Activated CD4-positive, alpha-beta T cell treated with anti-CD3 and anti-CD28 coated beads, Interleukin-2, amount 10 ng/mL, durations not matched to agents 24 days and 14 days (primary cell): ENCODE measurements at places on chromosomes 12 and 14. TPM values are rescaled to one million over a fixed set of nuclear protein-coding genes. Genes with fewer than 3 reads are reported as not detected.

- no peak overlapping the region for H3K27ac ChIP-seq
- DNase-seq, result no peak
- no peak overlapping the region for H3K4me3 ChIP-seq
- no peaks in the 10 kb centered on the region for H3K4me1 ChIP-seq
- peaks cover 8% of the 10 kb centered on the region for H3K27me3 ChIP-seq
Observed at GRCh38 chr14:103861413-103862392, 14.3 kb upstream of the PPP1R13B start.

GRCh38 chr14:24798911-24799462, 165.0 kb upstream of the GZMB start:
- H3K36me3 ChIP-seq, result no peaks in the 10 kb centered on the region
- DNase-seq, result no peak
- H3K4me3 ChIP-seq, result no peak overlapping the region
- H3K27ac ChIP-seq, result no peak overlapping the region

- H3K4me1 ChIP-seq, result peaks cover 2% of the 10 kb centered on the region
- H3K27me3 ChIP-seq, result no peaks in the 10 kb centered on the region
- H3K27ac ChIP-seq, result no peak overlapping the region
- no peak overlapping the region for H3K4me3 ChIP-seq
- no peak for DNase-seq
Observed at GRCh38 chr12:8960176-8960575, 10.7 kb upstream of the M6PR start.

DNA sequence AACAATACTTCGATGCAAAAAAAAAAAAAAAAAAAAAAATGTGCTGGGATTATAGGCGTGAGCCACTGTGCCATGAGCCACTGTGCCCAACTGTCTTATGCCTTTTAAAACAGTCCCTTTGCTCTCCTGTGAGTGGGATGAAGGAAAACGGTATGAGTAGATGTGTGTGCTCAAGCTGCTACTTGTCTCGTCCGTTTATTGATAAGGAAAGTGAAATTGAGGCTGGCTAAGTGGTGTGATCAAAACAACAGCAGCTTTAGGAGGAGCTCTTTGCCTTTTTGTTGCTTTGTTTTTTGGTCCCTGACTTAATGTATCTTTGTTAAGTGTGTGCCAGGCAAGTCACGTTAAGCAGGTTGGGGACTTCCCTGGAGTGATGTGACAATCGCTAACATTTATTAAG, 275.9 kb downstream of the TMEM132C start:
- no peak for DNase-seq
- H3K4me1 ChIP-seq, result no peaks in the 10 kb centered on the region
- no peak overlapping the region for H3K4me3 ChIP-seq
- no peaks in the 10 kb centered on the region for H3K27me3 ChIP-seq

DNA sequence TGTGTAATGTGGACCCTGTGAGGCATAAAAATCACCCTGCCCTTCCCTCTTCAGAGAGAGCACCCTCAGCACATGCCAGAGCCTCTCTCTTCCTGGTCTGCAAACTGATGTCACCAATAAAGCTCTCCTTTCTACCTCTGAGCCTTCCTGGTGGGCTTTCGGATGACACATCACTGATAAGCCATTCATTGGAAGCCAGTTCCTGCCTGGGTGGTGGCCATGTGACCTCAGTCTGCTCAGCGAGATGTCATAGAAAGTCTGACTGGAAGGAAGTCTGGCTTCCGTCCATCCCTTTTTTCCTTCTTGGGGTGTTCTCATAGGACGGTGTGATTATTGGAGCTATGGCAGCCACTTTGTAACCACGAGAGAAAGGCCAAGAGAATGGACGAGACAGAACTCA, 95.7 kb downstream of the PIWIL1 start:
- no peak overlapping the region for H3K4me3 ChIP-seq
- H3K27me3 ChIP-seq, result no peaks in the 10 kb centered on the region
- H3K27ac ChIP-seq, result no peak overlapping the region
- no peaks in the 10 kb centered on the region for H3K4me1 ChIP-seq

DNA sequence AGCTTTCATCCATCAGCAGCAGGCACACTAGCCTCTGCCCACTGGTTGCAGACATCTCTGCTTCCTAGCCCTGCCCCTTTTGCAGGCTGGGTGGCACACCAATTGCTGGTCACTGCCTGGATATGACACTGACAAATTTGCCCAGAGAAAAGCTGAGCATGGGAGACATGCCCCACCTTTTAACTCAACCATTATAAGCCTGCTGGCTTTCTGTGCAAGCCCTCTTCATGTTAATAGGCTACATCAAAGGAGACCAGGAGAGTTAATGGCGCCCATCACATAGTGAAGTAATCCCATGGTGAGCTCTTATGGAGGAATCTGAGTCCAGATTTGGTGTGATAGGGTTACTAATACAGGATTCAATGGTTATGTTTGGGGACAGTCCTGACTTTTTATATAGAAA, 139.2 kb downstream of the KICS2 start:
- no peaks in the 10 kb centered on the region for H3K4me1 ChIP-seq
- no peak overlapping the region for H3K27ac ChIP-seq
- no peak overlapping the region for H3K4me3 ChIP-seq
- no peaks in the 10 kb centered on the region for H3K27me3 ChIP-seq

- peaks cover 5% of the 10 kb centered on the region for H3K4me1 ChIP-seq
- DNase-seq, result no peak
Observed at GRCh38 chr14:59281609-59282377, 93.3 kb downstream of the DAAM1 start.

KLRG1 gene
- total RNA-seq, result 0.71 and 0.84 TPM in 2 replicates

DNA sequence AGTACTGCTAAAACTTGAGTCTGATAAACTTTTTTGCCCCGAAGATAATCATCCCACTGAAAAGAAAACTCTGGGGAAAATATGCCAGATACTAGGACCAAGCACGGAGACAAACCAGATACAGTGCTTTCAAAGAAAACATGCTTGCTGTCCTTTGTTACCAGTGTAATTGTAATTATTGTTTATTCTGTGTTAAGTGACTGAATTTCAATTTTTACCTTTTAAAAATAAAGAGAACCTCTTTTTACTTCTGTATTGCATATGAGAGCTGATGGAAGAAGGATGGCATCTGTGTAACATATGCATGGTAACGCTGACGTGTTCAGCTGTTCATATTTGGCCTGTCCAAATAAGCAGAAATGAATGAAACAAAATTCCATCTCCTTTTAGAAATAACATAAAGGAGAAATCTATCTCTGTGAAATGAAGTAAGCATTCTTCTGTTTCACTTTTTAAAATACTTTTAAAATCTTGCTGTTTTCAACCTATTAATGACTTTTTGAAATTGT, 22.5 kb downstream of the SLC35E3 start:
- H3K36me3 ChIP-seq, result peaks cover 16% of the 10 kb centered on the region
- H3K4me3 ChIP-seq, result no peak overlapping the region
- peaks cover 11% of the 10 kb centered on the region for H3K4me1 ChIP-seq
- no peak for DNase-seq
- no peaks in the 10 kb centered on the region for H3K27me3 ChIP-seq
- H3K27ac ChIP-seq, result no peak overlapping the region

PMCH gene
- 6.3 and 8.4 TPM in 2 replicates for total RNA-seq

PLBD1 gene
- total RNA-seq, result not detected in 2 replicates

GRCh38 chr14:31303654-31304053, 96.1 kb upstream of the HECTD1 start:
- no peak overlapping the region for H3K4me3 ChIP-seq
- H3K27me3 ChIP-seq, result no peaks in the 10 kb centered on the region
- peaks cover 20% of the 10 kb centered on the region for H3K36me3 ChIP-seq
- H3K27ac ChIP-seq, result no peak overlapping the region
- no peaks in the 10 kb centered on the region for H3K4me1 ChIP-seq

- no peaks in the 10 kb centered on the region for H3K4me1 ChIP-seq
- no peak overlapping the region for H3K27ac ChIP-seq
- H3K27me3 ChIP-seq, result no peaks in the 10 kb centered on the region
- no peak overlapping the region for H3K4me3 ChIP-seq
- no peak for DNase-seq
Observed at GRCh38 chr12:43921666-43922337, 85.9 kb downstream of the TMEM117 start.

KLRB1 gene
- 0.14 TPM in 1 of 2 replicates, not detected in the other for total RNA-seq

DNA sequence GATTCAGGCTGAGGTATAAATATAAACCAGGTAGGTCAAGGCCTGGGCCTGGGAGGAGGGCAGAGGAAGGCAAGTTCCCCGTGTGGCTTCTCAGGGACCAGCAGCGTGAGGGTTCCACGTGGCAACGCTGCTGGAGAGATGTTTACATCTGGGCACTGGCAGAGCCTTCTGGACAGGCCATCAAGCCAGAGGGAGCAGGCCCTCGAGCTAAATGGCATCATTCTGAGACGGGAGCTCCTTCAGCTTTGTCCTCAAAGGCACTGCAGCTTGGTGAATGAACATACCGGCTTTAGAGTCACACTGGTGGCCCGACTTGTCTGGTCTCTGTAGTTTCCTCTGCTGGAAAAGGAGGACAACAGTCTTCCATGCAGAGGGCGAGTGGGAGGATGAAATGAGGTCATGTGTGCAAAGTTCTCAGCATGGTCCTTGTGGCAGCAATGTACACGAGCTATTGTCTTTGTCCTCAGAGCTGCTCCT, 231.3 kb downstream of the ZFP36L1 start:
- H3K27me3 ChIP-seq, result no peaks in the 10 kb centered on the region
- H3K4me3 ChIP-seq, result no peak overlapping the region
- H3K27ac ChIP-seq, result no peak overlapping the region

- peaks cover 2% of the 10 kb centered on the region for H3K27me3 ChIP-seq
- no peaks in the 10 kb centered on the region for H3K36me3 ChIP-seq
- no peaks in the 10 kb centered on the region for H3K4me1 ChIP-seq
- H3K27ac ChIP-seq, result no peak overlapping the region
- no peak overlapping the region for H3K4me3 ChIP-seq
Observed at GRCh38 chr14:92380131-92380530, 57.2 kb downstream of the SLC24A4 start.

DNA sequence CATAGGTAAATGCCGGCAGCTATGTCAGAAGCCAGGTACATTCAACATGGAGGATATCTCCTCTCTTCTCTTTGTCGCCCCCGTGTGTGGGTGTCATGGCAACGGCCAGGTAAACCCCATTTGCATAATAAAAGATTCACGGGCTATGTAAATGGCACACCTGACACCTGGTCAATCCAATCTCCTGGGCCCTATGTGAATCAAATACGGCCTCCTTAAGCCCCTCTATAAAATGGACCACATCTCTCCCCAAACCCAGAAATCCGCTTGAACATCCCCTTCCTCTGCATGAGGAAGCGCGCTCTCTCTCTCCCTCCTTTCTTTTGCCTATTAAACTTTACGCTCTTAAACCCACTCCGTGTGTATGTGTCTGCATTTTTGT, 363.7 kb downstream of the SOX5 start:
- H3K36me3 ChIP-seq, result no peaks in the 10 kb centered on the region
- H3K27me3 ChIP-seq, result no peaks in the 10 kb centered on the region
- H3K27ac ChIP-seq, result no peak overlapping the region
- H3K4me1 ChIP-seq, result no peaks in the 10 kb centered on the region
- H3K4me3 ChIP-seq, result no peak overlapping the region

- H3K27me3 ChIP-seq, result no peaks in the 10 kb centered on the region
- H3K27ac ChIP-seq, result peak overlapping the region; percentile 79
- peaks cover 18% of the 10 kb centered on the region for H3K36me3 ChIP-seq
- H3K4me1 ChIP-seq, result peaks cover 60% of the 10 kb centered on the region
Observed at GRCh38 chr14:95515080-95515489, 1.4 kb downstream of the SYNE3 start.
